ENCODE measurements at places on chromosomes 7 and 10. TPM values are rescaled to one million over a fixed set of nuclear protein-coding genes. Genes with fewer than 3 reads are reported as not detected.

Gene MALRD1
- polyA plus RNA-seq = 0.38 TPM

DNA sequence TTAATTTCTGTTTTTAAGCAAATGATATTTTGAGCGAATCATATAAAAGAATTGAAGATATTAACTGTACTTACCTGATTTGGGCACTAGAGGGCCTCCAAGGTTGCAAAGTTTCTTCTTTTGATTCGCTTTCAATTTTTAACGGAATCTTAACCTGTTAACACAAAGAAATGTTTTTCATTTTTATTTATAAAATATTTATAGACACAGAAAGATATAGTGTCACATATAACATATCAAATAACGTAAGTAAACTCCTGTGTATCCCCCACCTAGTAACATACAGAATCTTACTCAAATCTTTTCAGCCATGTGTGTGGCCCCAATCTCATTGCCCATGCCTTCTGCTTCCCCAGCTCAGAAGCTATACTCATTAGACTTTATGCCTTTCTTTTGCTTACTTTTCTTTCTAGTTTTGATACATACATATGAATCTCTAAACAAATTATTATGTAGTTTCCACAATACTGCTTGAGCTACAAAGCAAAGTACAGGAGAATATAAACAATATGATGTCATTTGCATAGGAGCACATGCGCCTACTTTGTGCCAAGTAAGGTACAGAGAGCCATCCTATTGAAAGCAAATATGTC lies 49.5 kb upstream of the ZPBP start:
- DNase-seq = no peak

Gene ITGA8
- 1.3 TPM for polyA plus RNA-seq

DNA sequence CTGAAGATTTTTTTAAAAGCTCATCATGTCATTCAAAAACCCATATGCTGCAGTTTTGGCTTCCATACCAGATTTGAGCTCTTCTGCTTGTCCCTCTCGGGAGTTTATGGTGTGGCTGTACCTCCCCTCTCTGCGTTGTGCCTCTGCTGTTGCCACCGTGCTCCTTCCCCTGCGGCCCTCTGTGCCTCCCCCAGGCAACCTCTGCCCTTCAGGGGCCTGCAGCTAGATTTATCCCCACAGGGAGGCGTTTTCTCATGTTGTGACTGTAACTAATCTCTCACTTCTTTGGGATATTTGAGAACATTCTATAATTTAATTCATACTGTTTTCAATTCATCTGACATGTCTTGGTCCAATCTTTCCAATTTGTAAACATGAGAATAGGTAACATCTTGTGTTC lies 52.7 kb downstream of the TASOR2 start:
- DNase-seq = no peak

GRCh38 chr10:80537086-80537735 lies 491 bp upstream of the SH2D4B start:
- DNase-seq = peak; percentile 3

Gene SCIN
- polyA plus RNA-seq = 0.08 TPM

- no peak for DNase-seq
These were observed 85.8 kb upstream of the NAMPT start for GRCh38 chr7:106370542-106370941.

- no peak for DNase-seq
These were observed 254.2 kb downstream of the COBL start for GRCh38 chr7:51062222-51062987.

Gene PDZD8
- 20.3 TPM for polyA plus RNA-seq

Gene RAPGEF5
- 2.6 TPM for polyA plus RNA-seq

- no peak for DNase-seq
These were observed 174.8 kb downstream of the CELF2 start for GRCh38 chr10:11192304-11193000.

GRCh38 chr10:69745698-69746097 lies 56.0 kb upstream of the COL13A1 start:
- no peak for DNase-seq

Gene TMEM120A
- 106 TPM for polyA plus RNA-seq

- DNase-seq = no peak
These were observed 18.5 kb downstream of the SH3PXD2A start for GRCh38 chr10:103836861-103837260.

GRCh38 chr7:158422196-158422886 lies 165.3 kb downstream of the PTPRN2 start:
- no peak for DNase-seq

Gene EPHA1
- polyA plus RNA-seq = 0.12 TPM

DNA sequence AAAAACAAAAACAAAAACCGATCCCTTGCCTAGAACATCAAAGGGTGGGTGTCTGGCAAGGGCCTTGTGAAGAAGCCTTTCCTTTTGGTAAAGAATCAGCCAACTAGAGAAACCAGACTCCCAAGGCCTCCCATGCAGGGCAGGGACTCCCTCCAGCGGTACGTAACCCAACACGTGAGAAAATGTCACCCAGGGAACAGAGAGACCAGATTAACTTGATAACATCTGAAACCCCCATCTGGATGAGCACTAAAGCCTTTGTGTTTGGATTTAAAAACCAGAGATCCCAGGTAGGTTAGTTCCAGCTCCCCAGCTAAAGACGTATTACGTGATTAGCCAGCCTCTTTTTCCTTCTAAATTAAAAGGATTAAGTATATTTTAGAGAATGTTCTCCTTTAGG lies 3.0 kb upstream of the HABP2 start:
- no peak for DNase-seq

- DNase-seq = no peak
These were observed 4.9 kb upstream of the FAM53B start for GRCh38 chr10:124748953-124749645.

DNA sequence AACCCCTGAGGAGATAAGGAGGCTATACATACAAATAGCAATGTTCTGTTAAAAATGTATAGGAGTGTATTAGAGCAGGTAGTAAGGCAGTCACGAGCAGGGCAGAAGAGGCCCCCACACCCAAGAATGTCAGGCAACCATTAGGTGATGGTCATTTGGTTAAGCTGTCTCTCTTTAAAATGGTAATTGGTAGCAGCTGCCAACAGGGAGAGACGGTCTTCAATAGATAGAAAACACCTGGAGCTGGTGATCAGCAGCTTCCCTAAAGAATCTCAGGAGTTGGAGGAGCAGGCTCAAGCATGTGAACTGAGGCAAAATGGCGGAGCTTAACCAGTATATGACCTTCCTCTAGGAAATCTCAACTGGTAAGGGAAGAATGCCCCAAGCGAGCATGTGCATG lies 26.4 kb upstream of the HTR5A start:
- no peak for DNase-seq

DNA sequence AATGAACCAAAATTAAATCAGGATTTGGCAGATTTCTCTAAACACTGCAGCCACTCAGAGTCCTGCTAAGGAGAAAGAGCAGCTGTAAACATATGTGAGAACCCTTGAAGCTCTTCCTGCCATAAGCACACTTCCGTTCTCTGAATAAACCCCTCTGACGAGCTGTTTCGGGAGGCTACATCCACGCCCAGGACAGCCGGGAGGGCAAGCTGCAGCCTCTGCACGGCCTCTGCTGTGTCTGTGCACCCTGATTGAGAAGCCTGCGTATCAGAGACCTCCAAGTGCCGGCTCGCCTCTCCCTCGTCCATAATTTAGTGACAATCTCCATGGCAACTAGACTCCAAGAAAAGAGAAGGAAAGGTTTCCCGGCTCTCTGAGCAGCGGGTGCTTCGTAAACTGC lies 114.4 kb downstream of the PTPRN2 start:
- no peak for DNase-seq

GRCh38 chr10:49265885-49266284 lies 33.1 kb upstream of the C10orf71 start:
- no peak for DNase-seq

GRCh38 chr10:78706726-78707540 lies 361.8 kb upstream of the ZMIZ1 start:
- no peak for DNase-seq

DNA sequence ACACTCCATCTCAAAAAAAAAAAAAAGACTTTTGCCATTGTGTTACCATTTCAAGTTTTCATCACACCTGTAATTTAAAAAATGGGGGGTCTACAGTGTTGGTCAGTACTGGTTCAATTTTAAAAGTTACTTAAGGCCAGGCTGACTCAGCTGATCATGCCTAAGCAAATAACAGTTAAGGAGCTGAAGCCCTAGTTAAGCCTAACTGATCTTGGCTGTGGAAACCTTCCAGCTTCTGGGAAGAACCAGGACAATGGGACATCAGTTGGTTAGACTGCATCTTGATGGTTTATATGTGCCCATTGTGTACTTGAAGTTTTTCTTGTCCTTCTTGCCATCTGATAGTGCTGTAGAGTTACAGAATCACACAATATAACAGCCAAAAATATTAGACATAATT lies 26.7 kb downstream of the VCL start:
- DNase-seq = no peak

- DNase-seq = peak; percentile 78
These were observed 69.4 kb downstream of the FAM53B start for GRCh38 chr10:124674768-124675222.

GRCh38 chr7:88203401-88203800 lies 16.4 kb downstream of the SRI start:
- no peak for DNase-seq

- no peak for DNase-seq
These were observed 1.1 kb downstream of the BAZ1B start for GRCh38 chr7:73520673-73521635.

Gene NOS3
- polyA plus RNA-seq = 5.0 TPM

Gene C7orf57
- 0.01 TPM for polyA plus RNA-seq

Gene FRMD4A
- polyA plus RNA-seq = 4.6 TPM

- no peak for DNase-seq
These were observed 11.2 kb downstream of the DGKI start for GRCh38 chr7:137835486-137836112.

Gene NPTX2
- 6.8 TPM for polyA plus RNA-seq

- no peak for DNase-seq
These were observed 97.0 kb downstream of the ABLIM1 start for GRCh38 chr10:114561008-114561523.

- no peak for DNase-seq
These were observed at the start of gene LRCH4 for GRCh38 chr7:100585511-100586265. TSS of gene LRCH4 (minus strand) at chr7:100586129. CDS start at chr7:100586100, 29 bp downstream.

DNA sequence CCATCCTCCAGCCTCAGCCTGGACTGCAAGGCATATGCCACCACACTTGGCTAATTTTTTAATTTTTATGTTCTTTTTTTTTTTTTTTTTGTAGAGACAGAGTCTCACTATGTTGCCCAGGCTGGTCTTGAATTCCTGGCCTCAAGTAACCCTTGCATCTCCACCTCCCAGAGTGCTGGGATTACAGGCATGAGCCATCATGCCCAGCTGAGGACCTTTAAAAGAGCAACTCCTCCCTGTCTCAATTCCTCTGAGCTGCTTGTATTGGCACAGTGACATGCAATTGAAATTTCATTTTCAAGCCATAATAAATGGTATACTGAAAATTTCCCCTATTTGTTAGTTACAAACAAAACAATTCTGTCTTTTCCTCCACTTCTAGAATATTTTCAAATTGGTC lies 19.5 kb downstream of the DNAJB9 start:
- no peak for DNase-seq

GRCh38 chr7:48165157-48165556 lies 6.1 kb upstream of the ABCA13 start:
- DNase-seq = no peak

DNA sequence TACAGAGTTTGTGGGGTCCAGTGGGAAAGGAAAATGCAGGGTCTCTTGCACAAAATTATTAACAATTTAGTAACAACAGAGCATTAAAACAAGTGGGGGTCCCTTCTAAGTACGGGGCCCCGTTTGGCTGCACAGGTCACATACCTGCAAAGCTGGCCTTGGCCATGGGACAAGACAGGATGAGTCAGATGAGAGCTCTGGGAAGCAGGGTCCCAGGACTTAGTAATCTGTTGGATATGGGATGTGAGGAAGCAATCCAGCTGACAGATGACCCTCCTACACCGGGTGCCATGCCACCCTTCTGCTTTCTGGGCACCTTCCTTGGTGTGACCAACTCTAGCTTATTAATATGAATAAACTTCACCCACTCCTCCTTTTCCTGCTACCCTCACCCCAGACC lies 3.2 kb upstream of the DUSP5 start:
- no peak for DNase-seq

- peak; percentile 69 for DNase-seq
These were observed 311.4 kb upstream of the AKR1E2 start for GRCh38 chr10:4514445-4515108.

DNA sequence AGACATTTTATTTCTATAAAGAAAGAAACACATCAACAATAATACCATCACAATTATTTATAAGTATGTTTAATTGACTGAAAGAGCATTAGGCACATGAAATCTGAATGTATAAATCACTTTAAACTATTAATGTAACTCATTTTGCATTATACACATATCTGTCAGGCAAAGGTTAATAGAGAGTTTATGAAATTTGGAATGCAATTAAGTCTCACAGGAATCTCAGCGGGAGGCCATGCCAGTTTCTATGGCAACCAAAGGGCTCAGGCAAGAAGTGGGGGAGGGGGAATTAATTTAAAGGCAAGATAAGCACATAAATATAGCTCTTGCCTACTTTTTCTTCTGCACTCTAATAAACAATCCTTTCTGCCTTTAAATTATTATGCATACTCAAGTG lies 152.6 kb downstream of the SLC16A9 start:
- DNase-seq = no peak

DNA sequence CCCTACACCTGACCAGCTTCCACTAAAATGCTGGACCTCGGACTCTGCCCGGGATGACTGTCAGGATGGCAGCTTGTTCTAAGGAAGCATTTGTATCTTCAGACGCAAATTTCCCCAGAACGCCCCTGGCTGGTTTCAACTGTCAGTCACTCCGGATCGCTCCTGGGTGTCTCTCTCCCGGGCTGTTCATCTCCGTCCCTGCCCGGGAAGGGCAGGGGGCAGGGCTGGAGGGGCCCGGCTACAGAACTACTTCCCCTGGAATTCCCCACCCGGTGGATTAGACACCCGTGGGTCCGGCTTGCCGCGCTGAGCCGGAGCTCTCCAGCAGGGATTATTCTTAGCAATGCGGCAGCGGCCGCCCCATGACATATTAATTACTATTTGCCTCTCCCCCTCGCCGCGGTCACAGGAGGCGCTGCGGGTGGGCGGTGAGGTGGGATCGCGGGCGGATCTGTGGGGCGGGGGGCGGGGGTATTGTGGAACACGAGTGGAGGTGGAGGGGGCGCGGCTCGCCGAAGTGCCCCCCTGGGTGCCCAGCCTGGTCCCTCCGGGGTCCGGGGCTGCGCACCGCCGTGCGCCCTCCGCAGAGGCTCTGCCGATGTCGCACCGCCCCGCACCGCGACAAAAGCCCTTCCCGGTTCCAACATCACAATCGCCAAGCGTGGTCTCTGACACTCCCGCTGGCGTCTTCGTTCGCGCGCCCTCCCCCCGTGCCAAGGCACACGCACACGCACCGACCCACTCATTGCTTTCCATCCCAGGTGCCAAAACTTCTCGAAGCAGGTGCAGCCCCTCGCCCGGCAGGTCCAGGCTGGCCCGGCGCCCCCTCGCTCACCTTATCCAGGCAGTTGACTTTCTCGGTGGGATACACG lies 276.1 kb upstream of the NEBL start:
- no peak for DNase-seq

Gene NPC1L1
- polyA plus RNA-seq = 0.10 TPM

Gene RET
- polyA plus RNA-seq = 0.51 TPM

Gene CC2D2B
- polyA plus RNA-seq = 0.15 TPM

DNA sequence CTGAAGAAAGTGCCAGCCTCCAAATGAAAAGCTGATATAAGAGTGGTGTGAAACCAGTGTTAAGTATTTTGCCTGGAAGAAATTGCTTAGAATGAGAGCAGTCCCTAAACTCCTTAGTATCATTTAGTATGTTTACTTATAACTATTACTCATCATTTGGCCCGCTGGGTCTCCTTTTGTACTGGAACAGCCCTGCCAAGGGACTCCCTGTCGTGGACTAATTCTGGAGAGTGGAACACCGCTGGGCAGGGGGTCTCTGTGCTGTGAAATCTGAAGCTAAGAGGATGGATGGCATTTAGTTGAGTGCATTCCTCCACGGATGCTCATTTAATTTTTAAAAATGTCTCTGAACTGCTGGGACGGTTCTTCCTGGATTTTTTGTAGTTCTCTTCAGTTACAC lies 889.9 kb upstream of the C7orf33 start:
- no peak for DNase-seq
